ENCODE measurements at places on chromosomes 6 and 20.
A peak's percentile ranks its signal among the peaks of the same experiment; 100 is the strongest.

- DNase-seq: no peak
Measured at GRCh38 chr20:5938456-5939029, 11.8 kb downstream of the TRMT6 start.

DNA sequence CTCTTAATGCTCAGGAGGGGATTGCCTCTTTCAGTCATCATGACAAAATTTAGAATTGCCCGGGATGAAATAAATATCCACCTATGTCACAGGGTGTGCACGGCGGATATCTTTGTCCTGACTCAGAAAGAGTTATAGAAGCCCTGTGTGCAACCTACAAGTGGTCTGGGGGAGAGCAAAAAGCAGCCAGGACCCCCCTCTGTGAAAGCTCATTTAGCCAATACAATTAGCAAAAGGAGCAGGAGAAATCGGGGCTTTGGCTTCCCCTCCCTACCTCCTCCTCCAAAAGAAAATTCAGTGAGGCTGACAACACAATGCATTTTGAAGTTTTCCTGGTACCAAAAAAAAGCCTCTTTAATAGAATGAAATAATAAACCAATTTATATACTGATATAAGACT lies 21.8 kb downstream of the FOXA2 start:
- no peak for DNase-seq

- no peak for DNase-seq
Measured at GRCh38 chr20:1467355-1468116, 887 bp upstream of the NSFL1C start.

GRCh38 chr6:31659649-31660380 lies 763 bp downstream of the C6orf47 start:
- peak; percentile 18 for DNase-seq

DNA sequence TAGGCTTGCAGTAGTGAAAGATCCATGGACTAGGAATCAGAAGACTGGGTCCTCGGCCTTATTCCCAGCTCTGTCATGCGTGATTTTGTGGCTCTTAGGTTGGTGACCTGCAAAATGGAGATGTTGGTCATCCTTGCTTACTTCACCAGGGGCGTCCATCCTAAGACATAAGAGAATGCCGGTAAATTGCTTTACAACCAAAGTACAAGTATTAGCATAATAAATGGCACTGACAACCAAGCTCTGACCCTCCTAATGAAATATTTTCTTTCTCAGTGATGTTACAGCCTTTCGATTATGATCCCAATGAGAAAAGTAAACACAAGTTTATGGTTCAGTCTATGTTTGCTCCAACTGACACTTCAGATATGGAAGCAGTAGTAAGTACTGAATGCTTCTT lies 45.3 kb downstream of the VAPB start:
- DNase-seq: no peak

DNA sequence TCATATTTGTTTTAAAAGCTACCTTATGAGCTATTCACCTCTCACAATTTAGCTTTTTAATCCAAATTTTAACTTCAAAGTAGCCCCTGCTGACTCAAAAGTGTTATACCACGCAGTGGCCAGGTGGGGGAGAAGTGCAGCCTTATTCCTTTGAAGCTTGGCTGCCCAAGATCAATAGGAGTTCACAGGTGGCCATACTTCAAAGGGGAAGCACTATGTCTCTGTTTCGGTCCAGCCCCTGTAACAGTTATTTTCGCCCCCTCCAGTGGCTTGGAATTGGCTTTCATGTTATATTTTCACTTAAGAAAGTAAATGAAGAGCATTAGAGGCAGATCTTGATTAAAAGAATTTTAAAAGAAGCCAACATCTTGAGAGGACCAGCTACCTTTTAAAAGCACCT lies 608.4 kb downstream of the EPHA7 start:
- DNase-seq: peak; percentile 37

GRCh38 chr6:11416936-11417576 lies 120.5 kb upstream of the TMEM170B start:
- no peak for DNase-seq

GRCh38 chr20:3532089-3532615 lies 61.3 kb downstream of the ATRN start:
- no peak for DNase-seq

All from fibroblast of pulmonary artery (primary cell).